ENCODE measurements at places on chromosomes 1 and 21.

DNA sequence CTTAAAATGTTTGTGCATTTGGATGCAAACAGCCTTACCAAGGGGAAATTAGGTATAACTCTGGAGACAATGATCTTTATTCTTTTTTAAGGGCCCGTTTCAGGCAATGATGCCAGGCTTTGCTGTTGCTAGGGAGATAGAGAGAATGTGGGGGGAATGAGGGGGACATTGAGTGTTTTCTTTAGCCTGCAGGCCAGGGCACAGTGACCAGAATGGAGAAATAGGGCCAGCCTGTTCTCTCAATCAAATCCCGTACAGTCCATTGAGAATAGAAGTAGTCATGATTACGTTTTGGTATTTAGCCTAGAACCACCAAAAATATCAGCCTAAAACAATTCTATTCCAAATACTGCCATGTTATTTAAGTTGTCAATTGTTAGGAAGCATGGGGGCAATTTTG, 49.0 kb downstream of the RGS7 start:
- DNase-seq: no peak

DNA sequence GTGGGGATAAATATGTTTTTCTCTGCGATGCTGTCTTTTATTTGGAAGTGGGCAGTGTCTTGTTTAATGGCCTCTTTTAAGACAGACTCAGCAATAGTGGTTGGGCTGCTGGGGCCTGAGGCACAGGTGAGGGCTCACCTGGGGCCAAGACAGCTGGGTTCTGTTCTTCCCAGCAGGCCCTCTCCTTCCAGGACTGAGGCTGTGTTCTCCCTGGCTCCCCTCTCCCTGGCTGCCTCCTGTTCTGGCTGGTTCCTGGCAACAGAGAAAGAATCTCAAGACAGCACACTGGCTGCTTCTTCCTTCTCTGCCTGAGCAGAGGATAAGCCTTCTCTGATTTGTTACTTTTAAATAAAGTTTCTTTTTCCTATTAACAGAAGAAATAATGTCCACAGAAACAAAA, 7.4 kb upstream of the GRHL3 start:
- DNase-seq: no peak

- DNase-seq: no peak
Measured at GRCh38 chr1:173823781-173824314, 625 bp upstream of the DARS2 start.

DNA sequence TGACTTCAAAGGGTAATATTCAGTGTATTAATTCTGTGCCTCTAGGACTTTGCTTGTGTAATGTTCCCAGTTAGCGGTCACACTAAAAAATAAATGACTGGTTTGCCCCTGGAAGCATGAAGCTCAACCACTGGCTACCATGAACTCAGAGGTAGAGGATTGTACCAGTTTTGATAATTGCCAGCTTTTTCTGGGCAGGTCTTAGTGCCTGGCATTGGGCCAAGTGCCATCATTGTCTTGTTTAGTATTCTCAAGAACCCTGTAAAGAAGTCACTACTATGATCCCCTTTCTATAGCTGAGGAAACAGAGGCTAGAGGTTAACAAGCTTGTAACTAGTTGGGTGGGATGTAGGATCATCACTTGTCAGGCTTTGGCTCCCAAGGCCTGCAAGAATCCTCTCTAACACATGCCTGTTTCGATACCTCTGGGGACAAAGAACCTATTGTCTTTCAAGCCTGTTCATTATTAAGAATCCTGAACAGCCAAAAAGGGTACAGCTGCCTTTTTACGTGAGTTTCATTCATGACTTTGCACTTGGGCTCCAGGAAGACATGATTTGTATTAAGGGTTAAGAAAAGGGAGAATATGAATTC, 121.9 kb upstream of the JUN start:
- DNase-seq: no peak

- DNase-seq: no peak
Measured at GRCh38 chr1:19068639-19069276, 112.3 kb upstream of the IFFO2 start.

DNA sequence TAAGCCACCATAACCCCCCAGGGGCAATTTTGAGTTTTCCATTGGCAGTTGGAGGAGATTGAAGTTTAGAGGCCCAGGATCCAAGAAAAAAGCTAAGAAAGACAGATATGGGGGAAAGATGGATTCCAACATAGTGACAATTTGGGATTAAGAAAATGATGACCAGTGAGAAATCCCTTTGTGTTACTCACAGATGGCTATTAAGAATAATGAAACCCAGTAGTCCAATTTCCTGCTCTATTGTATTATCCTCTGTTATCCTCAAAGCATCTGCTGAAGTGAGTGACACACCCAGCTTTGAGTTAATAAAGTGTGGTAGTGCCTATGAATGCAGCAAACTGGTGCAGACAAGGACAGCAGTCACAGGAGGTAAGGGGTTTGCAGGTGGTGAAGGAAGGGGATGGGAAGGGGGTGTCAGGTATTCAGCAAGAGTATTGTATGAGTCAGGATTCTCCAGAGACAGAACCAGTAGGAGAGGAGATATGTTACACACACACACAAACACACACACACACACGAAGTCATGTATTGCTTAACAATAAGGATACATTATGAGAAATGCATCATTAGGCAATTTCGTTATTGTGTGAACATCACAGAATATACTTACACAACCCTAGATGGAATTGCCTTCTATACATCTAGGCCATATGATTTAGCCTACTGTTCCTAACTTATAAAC, 112.4 kb upstream of the VANGL1 start:
- no peak for DNase-seq

GRCh38 chr1:11151826-11152612, 37.1 kb upstream of the ANGPTL7 start:
- no peak for DNase-seq

DNA sequence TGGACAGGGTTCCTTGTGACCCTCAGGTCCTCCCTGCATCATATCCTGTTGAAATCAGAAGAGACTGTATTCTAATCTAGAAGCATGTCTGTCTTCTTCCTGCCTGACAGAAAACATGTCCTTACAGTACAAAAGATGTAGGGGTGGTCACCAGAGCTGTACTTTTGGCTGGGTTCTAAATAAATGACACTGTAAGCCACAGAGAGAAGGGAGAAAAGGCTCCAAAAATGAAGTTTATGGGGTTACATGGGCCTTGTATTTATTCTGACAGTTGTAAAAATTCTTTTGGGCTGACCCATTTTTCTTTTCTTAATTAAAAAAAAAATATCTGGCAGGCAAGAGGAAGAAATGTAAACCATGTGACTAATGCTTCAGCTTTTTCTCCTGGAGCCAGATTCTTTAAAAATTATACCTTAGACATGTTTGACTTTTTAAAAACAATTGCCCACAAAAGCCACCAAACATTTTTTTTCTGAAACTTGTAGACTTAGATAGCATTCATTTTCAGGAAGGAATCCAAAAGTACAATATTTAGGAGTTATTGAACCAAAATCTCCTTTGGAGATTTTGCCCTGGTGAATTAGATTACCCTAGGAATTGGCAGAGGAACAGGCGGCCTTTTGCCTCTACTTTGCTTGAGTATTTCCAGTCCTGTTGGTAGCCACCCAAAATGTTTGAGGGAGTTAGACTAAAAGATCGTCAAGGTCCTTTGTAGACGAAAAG, 17.1 kb downstream of the RGL1 start:
- DNase-seq: no peak

DNA sequence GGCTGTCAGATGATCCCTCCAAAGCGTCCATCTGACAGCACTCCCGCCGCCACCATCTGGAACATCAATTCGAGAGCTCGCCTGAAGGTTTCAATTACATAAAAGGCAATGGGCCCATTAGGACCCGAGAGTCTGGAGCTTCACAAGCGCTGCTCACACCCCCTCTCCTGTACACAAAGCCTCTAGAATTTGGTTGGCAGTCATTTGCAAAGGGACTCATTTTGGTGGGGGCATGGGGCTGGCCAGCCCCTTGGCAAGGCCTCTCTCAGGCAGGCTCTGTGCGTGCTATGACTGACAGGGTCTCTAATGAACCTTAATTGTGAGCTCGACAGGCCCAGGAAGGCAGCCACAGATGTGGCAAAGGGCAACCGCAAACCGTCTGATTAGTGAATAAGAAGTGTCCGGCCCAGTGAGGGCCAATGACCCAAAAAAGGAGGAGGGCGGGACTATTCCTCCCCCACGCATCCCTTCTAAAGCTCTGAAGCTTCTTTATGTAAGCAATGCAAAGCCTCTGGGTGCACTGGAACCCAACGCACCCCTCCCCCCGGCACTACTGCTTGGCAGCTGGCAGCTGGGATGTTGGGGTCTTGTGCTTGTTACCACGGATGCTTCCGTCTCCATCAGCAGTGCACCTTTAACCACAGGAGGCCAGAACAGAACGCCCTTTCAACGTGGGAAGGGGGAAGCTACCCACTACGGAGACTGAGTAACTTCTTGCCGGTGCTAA, 79.4 kb downstream of the CAPZB start:
- DNase-seq: no peak

GRCh38 chr1:235229868-235230267, 68.8 kb upstream of the RBM34 start:
- no peak for DNase-seq

- no peak for DNase-seq
Measured at GRCh38 chr1:54114001-54114400, 38.8 kb downstream of the CDCP2 start.

GRCh38 chr1:73765551-73766233, 432.3 kb downstream of the LRRIQ3 start:
- DNase-seq: no peak

GRCh38 chr1:27981145-27981544, 21.4 kb downstream of the XKR8 start:
- DNase-seq: no peak

GRCh38 chr21:33078907-33079582, 9.1 kb downstream of the OLIG1 start:
- peak; percentile 7 for DNase-seq

DNA sequence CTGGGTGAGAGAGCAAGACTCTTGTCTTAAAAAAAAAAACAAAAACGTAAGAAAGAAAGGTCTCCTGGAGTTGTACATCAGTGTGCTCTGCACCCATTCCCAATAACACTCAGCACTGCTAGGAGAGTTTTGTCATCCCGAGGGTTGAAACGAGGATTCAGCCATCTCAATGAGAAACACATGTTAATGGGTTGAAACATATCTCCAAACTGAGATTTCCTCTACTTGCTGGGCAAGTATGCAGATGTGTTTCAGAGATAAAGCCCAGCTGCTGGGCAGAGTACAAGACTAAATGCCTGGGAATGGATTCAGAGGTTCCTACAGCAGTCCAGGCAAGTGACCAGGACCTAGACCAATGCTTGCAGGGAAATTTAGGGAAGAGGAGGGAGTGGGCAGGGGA, 2.6 kb upstream of the MFN2 start:
- no peak for DNase-seq

DNA sequence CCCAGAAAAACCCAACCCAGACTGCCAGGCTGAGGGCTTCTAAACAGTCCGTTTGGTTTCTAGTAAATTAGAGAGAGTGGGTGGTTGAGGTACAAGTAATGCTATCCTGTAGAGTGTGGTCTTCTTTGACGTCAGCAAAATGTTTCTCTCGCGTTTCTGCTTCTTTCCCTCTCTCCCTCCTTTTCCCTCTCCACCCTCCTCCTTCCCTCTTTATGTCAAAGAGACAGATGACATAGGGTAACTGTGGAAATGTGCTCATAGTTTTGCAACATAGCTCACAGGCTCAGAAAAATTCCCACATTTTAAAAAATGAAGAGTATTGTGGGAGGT, 158.3 kb downstream of the TOMM20 start:
- DNase-seq: no peak

DNA sequence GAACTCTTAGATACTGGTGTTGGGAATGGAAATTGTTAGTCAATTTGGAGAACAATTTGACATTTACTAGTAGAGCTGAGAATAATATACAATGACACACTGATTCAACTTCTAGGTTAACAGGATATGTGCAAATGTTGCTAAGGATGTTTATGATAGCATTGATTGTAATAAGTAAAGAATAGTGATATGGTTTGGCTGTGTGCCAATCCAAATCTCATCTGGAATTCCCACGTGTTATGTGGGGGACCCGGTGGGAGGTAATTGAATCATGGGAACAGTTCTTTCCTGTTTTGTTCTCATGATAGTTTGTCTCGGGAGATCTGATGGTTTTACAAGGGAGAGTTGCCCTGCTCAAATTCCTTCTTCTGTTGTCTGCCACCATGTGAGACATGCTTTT, 302.4 kb upstream of the TMPRSS15 start:
- DNase-seq: no peak

DNA sequence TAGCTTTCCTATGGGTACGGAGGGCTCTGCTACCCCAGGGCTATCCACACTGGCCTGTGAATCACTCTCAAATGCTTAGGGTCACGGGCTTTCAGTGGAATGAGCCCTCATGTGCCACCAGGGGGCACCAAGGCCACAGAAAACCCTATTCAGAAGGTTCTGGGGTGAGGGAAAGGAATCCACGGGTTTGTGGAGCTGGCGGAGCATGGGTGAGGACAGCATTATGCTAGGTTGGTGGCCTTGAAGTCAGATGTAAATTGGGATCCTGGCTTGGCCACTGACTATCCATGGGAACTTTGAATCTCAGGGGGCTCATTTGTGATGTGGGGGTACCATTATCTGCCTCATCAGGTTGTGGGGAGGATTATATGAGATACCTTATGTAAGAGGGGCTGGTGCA, 5.1 kb upstream of the LAMTOR5 start:
- DNase-seq: peak; percentile 13

GRCh38 chr1:244628789-244629188, 24.1 kb upstream of the DESI2 start:
- DNase-seq: no peak

- no peak for DNase-seq
Measured at GRCh38 chr1:17520041-17520440, 19.5 kb upstream of the ARHGEF10L start.

- DNase-seq: no peak
Measured at GRCh38 chr1:187396226-187396625, 567.5 kb downstream of the PLA2G4A start.

DNA sequence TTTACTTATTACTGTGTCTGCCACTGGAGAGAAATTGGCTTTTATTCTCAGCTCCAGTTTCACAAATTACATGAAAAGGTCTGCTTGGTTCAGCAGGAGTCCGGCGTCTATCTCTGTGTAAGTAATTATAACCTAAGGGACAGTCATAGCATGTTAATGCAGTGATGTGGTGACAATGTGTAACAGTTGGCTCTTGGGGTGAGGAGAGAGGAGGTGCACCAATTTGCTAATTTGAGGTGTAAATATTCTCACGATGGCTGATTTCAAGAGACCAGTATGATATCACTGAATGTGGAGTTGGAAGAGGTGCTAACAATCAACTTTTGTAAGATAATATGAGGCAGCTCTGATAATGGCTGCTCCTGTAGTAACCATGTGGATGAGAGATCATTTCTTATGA, 86.1 kb downstream of the CTH start:
- no peak for DNase-seq

Data from stimulated activated CD8-positive, alpha-beta memory T cell treated with anti-CD3 and anti-CD28 coated beads, Interleukin-15, amount 100 ng/mL, for 4 hours (primary cell).